ENCODE measurements at places on chromosomes 3 and 15.

- DNase-seq = no peak
Measured at GRCh38 chr15:87118435-87118834, 1038.8 kb downstream of the AGBL1 start.

DNA sequence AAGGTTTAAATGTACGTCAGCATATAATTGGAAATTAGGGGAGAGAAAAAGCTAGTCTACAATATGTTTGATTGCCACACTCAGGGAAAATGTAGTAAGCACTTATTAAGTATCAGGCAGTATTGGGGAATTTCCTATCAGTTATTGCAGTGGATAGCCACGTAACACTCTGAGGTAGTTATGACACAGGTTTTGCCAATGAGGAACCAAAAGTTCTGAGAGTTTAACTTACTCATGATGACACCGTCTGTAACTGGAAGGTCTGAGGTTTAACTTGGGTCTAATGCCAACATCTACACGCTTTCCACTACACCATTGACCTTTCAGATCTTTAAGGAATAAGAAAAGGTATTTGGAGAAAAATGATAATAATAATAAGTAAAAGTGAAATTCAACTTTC is 89.5 kb downstream of the ZMAT3 start:
- peak; percentile 59 for DNase-seq

DNA sequence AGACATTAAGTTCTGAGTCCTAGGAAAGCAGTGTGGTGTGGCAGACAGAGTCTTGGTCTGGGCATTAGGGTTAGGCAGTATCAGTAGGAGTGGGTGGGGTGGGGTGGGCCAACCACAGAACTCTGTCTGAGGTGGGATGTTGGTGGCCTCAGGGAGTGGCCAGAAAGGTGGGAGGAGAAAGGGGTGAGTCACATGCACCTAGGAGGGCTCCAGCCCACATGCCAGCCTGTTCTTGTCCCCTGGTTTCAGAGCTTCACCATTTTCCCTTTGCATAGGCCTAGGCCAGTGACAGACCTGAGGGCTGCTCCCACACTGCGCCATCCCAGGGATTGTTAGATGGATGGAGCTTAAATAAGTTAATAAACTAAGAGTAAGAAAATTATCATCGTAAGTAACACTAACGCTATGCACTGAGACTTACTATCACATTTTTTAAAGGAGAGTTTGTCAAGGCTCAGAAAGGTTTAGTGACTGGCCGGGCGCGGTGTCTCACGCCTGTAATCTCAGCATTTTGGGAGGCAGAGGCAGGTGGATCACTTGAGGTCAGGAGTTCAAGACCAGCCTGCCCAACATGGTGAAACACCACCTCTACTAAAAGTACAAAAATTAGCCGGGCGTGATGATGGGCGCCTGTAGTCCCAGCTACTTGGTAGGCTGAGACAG is 33.8 kb downstream of the DNASE1L3 start:
- DNase-seq = no peak

DNA sequence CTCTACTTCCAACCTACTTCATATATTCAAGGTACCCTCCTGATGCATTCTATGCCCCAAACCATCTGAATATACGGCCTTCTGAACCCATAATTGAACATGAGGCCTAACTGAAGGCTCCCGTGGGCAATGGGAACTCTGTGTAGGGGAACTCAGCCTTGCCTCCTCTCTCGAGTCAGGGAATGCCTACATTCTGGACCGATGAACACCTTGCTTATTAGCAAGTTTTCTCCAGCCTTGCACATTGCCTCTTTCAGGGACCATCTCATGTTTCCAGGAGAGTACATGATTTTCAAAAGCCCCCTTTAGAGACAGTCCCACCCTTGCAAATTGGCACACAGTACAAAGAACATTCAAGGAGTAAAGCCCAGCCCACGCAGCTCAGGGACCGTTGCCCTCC is 26.3 kb upstream of the GALNT15 start:
- DNase-seq = no peak

DNA sequence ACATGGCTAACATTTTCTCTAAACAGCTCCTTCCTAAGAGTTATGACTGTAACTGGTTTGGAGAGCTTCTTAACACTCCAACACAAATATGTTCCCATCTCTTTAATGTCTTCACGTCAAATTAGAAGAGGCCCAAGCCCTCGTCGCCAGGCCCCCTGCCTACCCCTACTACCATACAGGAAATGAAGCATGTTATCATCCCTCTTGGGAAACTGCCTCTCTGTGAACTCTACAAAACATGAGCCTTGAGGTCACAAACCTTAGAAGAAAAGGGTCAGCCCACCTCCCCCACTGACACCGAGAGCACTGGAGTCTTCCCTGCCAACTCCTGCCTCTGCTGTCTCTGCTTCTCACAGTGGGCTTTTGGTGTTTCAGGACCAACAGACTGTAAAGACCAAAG is 243.1 kb upstream of the STT3B start:
- DNase-seq = no peak

DNA sequence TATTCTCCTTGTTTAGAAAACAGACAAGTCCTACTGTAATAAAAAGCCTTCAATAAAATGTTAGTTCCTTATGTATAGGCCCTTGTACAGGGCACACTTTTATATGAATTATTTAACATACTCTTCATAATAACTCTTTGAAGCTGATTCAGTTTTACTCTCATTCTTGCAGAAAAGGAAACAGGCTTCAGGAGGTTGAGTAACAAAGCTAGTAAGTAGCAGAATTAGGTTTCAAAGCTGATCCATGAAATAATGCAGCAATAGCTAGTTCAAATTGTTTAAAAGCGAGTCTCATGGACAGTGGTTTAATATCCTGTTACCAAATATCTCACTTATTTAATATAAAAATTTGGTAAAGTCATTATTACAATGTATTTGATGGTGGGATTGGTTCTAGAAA is 25.0 kb downstream of the TCF12 start:
- DNase-seq = no peak
